WERI-Rb-1 (cell line): ENCODE measurements at places on chromosomes 13 and 19.

- no peak for DNase-seq
Observed at GRCh38 chr19:46685189-46685588, 24.2 kb upstream of the DACT3 start.

GRCh38 chr19:52646571-52647217, 8.5 kb upstream of the ZNF83 start:
- DNase-seq, result no peak

DNA sequence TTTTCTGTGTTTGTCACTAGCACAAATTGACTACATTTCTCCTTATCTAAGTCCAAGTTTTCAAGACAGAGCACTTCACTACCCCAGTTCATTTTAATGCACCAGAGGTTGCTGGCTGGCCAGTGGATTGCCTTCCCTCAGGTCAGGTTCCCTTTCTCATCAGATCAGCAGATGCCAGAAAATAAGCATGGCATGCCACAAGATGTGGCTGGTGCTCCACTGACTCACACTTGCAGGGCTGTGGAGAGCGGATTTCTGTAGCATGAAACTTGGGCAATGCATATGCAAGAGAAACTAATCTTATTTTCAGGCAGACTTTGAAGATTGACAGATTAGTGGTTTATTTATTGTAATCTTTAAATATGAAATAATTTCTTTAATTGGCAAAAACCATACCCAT, 79.5 kb downstream of the RUBCNL start:
- DNase-seq, result no peak

- no peak for DNase-seq
Observed at GRCh38 chr19:13834244-13835069, 39.2 kb downstream of the ZSWIM4 start.

- DNase-seq, result no peak
Observed at GRCh38 chr19:55325172-55325571, at the start of gene TMEM150B. TMEM150B (minus strand) TSS chr19:55325341; CDS start chr19:55321036, 4,305 bp downstream.

- no peak for DNase-seq
Observed at GRCh38 chr19:41877916-41878905, 1.1 kb downstream of the CD79A start.

DNA sequence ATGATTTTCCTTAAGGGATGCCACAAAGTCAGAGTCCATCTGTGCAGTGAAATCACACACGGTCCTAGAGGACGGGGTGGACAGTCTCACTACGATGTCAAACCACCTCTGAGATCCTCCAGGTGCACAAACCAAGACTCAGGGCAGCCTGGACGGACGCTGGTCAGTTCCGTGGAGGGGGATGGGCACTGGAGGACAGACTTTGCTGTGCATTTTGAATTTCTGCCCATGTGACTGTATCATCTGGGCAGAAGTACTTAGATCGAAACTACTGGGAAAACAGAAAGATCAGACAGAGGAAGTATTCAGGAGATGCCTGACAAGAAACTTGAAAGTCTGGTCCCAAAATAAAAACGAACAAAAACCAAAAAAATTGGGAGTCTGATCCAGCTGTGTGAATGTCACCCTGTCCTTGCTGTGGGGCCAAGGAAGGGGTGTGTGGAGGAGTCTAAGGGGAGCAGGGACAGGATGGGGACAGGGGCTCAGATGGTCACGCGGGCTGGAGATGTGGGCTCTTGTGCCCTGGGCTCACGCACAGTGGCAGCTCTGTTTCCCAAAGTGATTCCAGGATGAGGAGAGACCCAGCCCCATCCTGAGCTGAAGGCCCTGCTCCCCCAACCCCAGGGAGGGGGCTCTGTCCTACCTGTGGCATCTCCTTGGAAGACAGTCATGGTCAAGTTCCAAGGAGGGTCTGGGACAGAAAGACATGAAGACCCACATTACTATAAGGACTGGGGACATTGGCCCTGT, 1.5 kb downstream of the SIGLEC8 start:
- DNase-seq, result no peak

- DNase-seq, result no peak
Observed at GRCh38 chr13:80374444-80374843, 33.5 kb upstream of the SPRY2 start.

DNA sequence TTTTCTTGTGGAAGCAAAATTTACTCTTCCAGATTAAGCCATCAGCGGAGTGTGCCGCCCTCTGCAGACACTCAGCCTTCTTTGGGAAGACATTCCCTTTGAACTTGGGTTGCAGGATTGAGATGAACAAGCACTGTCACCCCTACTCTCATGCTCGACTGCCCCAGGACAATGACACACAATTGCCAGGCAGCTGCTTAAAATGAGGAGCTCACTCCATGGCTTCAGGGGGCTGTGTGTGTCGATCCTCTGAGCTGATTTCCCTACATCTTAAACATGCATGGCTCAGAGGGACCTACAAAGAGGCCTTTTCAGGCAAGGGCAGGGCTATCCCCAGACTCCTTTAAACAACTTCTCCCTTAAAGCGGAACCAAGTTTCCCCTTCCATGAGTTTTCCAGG, 107.5 kb upstream of the MBNL2 start:
- DNase-seq, result no peak

DNA sequence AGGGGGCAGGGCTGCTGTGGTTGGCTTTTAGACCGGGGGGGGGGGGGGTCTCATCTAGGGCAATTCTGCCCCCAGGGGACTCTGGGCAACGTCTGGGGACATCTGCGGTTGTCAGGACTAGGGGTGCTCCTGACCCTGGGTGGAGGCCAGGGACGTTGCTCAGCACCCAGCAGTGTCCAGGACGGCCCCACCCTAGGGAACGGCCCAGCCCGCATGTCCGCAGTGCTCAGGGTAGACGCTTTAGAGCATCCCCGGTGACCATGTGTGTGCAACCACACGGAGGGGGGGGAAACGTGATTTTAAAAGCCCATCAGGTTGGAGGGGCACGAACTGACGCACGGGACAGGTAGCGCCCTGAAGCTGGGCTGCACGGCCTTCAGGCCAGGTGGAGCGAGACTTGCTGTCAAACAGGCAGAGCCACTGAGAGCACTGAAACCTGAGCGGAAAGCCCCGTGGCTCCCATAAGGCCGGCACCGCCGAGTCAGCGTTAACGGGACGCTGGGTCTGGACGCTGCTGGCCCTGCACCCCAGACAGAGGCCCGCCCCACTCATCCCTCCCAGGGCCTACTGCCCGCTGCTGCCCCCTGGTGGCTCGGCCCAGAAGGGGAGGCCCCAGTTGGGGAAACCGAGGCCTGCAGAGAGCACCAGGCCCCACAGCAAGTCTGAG, 8.3 kb downstream of the CACTIN start:
- peak; percentile 69 for DNase-seq
